ENCODE measurements at places on chromosomes 6 and 20.

DNA sequence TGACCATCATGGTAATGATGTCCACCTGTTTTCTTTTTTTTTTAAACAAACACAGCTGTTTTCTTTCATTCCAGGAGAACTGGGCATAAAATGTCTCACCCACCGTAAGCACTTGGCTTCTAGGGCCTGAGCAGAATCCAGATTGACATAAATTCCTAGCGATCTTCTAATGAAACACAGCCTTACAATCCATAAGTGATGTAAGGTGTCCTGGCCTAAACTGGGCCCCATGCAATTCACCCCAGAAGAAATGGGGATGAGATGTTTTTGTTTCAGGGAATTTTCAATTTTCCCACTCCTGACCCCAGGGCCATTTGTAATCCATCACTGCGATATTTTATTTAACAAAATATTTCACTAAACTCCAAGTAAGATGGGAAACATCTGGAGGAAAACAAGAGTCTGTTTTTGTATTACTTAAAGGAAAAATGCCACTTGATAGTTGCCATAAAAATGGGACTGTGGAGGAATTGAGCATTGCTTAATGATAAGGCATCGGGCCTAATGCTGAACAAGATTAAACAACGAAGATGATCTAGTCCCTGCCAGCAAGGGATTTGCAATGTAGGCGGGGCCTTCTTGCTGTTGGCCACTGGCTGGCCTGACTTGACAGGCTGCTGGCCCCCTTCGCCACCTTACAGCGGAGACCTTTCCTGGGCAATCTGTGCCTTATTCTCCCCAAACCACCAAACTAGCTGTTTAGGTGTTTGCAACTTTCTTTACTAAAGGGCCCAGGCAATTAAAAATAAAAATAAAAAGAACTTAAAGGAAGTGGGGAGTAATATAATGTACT is 183.7 kb downstream of the CD109 start:
- DNase-seq: no peak

DNA sequence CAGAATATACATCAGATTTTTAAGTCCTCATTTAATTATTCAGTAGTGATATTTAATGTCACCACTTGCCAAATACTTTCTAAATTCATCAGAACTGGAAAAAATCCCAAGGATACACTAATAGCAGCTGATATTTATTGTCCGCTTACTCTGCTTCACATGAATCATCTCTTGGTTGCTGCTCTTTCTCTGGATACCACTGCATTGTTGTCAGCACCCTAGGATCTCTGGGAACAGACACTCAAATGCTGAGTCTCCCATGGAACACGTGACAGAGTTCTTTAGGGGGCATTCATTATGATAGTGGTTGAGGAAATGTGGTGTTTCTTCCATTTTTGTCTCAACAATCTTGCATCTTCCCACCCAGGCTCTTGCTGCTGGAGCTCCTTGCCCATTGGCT is 318.0 kb downstream of the RFPL4B start:
- DNase-seq: no peak

DNA sequence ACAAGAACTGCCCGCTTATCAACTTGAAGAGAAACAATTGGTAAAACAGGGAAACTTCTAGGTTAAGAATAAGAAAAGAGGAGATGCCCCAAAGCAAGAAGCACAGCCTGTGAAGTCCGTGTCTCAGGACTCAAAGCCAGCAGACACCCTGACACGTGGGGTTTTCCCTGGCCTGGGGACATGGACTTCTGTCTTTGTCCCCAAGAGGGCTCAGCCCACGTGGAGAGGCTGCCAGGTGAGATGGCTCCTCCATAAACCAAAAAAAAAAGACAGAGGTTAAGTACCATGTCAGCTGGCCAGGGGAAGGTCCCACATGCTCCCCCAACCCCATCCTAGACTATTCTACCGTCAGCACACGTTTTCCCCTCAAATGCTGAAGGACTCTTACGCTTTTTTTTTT is 9.9 kb downstream of the SERPINB6 start:
- DNase-seq: no peak

DNA sequence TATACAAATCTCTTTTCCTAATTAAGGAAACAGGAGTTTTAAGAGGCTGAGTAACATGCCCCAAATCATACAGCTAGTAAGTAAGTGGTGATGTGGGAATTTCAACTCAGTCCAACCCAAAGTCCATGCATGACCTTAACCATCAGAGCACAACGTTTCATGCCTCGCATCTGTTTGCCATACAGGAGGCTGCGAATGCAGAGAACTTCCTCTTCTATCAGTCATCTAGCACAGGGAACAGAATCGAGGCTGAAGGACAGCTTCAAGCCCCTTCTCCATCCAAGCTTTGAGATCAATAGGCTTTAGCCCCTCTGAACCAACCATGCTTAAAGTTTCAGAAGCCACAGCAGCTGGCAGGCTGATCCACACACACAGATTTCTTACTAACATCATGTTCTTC is 113.2 kb downstream of the MAFB start:
- DNase-seq: no peak

DNA sequence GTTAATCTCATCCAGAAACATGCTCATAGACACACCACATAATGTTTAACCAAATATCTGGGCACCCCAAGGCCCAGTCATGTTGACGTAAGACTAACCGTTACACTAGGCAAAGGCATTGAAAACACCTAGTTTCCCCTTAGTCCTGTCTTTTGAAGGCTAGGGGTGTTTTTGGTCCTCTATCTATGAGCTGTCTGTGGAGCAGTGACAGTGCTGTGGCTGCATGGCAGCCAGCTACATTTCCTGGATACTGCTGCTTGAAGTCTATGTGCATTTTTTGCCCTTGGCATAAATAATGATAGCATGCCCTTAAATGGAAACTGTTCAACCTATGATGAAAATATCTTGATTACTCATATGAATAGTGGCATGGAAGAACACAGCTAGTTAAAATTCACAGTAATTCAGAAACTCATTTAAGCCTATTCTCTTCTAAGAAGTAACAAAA is 18.6 kb downstream of the FARS2 start:
- DNase-seq: no peak

DNA sequence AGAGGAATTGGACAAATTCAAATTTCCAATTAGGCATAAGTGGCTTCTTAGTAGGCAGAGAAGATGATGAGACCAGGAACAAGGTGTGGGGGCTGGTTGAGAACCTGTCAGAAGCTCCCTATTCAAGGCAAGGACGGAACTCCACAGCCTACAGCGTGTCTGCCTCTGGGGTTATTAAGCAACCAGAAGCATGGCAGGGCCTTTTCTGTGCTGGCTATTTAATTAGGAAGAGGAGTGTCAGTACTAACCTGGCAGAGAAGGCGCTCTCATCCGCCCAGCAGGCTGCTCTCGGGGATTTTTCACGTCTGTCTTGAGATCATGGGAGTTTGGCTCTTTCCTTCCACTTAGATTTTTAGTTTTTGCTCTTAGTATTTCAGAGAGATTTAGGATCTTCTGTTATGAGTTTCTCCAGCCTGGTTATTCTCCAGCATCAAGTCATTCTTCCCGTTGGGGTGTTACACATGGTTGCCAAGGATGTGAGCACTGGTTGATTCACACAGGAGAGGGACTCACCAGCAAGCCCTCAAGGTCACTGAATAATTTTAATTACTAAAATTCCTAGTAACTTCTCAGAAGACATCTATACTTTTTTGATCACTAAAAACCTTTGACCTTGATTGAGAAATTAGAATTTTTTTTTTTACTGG is 23.9 kb downstream of the ADTRP start:
- DNase-seq: no peak

DNA sequence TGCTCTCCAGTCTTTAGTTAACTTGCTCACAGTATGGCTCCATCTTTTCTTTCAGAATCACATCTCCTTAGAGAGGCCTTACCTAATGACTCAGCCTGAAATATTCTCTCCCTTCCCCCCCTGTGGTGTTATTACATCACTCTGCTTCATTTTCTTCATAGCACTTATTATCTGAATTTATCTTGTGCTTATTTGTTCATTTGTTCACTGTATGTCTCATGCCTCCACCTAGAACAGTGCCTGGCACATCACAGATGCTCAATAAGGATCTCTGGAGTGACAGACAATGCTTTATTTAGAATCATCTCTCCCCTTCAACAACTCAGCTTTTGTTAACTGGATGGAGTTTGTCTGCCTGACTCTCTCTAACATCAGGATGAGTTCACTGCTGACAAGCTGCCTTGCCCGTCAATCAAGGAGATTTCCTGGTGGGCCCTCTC is 96.6 kb upstream of the MAN1A1 start:
- no peak for DNase-seq

DNA sequence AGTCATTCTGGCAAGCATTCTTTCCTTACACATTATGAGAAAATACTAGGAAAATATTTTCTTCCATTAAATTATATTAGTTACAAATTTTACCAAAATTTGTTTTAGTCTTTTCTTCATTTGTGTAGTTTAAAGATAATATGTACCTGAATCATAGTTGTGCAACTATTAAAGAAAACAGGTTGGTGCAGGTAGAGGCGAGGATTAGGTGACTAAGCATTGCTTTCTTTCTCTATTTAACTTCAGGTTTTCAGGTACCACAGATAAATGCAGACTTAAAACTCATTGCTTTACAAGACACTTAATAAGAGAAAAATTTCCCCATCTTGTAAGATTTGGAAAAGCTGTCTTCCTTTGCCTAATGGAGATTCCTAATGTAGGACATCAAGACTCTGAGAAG is 1175.5 kb upstream of the ADGRB3 start:
- no peak for DNase-seq

DNA sequence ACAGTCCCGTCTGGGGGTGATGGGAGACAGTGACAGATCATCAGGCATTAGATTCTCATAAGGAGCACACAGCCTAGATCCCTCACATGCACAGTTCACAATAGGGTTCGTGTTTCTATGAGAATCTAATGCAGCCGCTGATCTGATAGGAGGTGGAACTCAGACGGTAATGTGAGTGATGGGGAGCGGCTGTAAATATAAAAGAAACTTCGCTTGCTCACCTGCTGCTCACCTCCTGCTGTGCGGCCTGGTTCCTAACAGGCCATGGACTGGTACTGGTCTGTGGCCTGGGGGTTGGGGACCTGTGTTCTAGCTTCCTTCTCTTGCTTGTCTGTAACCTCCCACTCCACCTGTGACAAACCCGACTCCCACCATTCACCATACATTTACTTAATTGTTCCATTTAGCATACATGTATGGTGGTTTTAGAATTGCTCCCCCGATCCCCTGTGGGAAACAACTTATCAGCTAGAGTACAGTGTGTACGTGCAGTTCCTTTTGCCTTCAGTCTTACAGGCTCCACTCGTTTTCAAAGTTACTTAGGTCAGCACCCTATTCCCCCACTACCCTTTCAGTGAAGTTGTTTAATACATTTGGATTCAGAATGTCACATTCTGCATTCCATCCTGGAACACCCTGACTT is 4.0 kb downstream of the MANBAL start:
- no peak for DNase-seq

GRCh38 chr6:155188707-155189496 is 74.9 kb upstream of the CLDN20 start:
- no peak for DNase-seq

DNA sequence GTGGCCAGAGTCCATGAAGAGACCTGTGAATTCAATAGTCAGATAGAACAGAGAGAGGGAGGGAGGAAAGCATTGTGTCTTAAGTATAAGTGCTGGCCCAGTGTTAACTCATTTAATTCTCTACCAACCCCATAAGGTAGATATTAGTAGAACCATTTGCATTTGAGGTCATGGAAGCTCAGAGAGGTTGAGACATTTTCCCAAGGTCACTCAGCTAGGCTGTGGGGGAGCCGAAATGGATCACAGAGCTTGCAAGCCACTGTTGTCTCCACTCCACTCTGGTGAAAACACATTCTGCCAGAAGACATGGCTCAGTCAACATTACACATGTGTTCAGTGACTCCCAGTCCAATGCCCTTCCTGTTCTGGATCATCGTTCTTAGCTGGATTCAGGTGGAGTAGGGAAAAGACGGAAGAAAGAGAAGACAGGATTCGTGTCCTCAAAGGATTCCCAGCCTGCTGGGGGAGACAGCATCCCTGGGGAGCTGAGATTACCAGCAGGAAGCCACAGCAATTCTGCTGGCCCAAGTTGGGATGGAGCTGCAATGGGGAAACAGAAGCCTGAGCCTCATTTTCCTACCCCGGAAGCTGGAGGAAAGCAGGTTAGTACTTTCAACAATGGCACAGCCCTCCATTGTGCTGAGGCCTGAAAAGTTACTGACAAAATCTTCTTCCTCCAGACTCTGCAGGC is 27.0 kb upstream of the MDGA1 start:
- no peak for DNase-seq

- no peak for DNase-seq
Observed at GRCh38 chr6:163406366-163406765, 8.2 kb upstream of the QKI start.

GRCh38 chr20:4511776-4512175 is 209.9 kb upstream of the PRND start:
- DNase-seq: no peak
